ENCODE measurements at places on chromosomes 7 and 10.

DNA sequence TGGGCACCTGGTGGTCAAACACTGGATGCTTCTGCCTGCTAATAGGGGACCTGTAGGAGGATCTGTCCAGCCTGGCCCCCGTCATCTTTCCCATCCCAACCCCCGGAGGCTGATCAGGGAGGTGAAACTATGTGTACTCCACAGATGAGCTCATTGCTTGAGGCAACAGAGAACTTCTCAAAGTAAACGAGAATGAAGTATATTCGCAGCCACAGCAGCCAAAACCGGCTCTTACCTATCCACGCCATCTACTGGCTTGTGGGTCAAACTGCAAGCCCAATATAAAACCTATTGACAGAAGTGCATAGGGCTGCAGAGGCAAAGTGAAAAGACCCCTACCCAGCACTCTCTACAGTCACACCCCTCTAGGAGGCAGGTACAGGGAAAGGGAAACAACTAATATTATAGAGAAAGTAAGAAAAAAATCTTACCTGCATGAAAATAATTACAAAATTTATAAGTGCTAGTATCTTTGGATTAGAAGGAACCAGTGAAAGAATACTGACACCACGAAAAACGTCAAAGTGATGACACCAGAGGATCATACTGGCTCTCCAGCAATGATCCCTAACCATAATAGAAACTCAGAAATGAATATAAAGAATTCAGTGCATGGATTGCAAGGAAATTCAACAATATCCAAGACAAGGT lies 973.5 kb downstream of the ANKRD7 start:
- no peaks in the 10 kb centered on the region for H3K36me3 ChIP-seq
- no peaks in the 10 kb centered on the region for H3K27me3 ChIP-seq
- H3K4me1 ChIP-seq: no peaks in the 10 kb centered on the region

- no peak overlapping the region for H3K4me3 ChIP-seq
- no peak overlapping the region for H3K27ac ChIP-seq
- H3K36me3 ChIP-seq: no peaks in the 10 kb centered on the region
- no peaks in the 10 kb centered on the region for H3K4me1 ChIP-seq
- DNase-seq: no peak
- H3K27me3 ChIP-seq: no peaks in the 10 kb centered on the region
Observed at GRCh38 chr7:132937286-132937685, 144.6 kb downstream of the CHCHD3 start.

- no peaks in the 10 kb centered on the region for H3K27me3 ChIP-seq
- no peaks in the 10 kb centered on the region for H3K36me3 ChIP-seq
- H3K27ac ChIP-seq: no peak overlapping the region
- peaks cover 5% of the 10 kb centered on the region for H3K4me1 ChIP-seq
Observed at GRCh38 chr10:23448802-23449570, 10.1 kb downstream of the OTUD1 start.

DNA sequence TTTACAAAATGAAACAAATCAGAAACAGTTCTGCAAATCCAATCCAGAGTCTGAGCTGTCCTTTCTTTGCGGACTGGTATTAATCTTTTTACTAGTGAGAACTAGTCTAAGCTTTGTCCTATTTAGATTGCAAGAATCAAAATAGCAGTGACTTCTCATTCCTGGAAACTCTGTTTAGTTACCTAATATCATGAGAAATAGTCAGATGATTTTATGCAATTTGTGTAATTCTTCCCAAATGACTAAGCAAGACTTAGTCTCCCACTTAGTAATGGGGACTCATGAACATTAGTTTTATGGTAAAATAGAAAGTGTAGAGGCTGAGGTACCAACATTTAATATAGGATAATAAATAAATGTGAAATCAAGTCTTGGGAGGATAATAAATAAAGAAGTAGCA lies 341.3 kb downstream of the DNAJB9 start:
- no peak for DNase-seq
- H3K36me3 ChIP-seq: no peaks in the 10 kb centered on the region
- H3K4me1 ChIP-seq: no peaks in the 10 kb centered on the region
- H3K27me3 ChIP-seq: no peaks in the 10 kb centered on the region

GRCh38 chr7:98655611-98656010 lies 38.5 kb downstream of the NPTX2 start:
- no peaks in the 10 kb centered on the region for H3K36me3 ChIP-seq
- DNase-seq: no peak
- no peaks in the 10 kb centered on the region for H3K27me3 ChIP-seq
- no peak overlapping the region for H3K27ac ChIP-seq
- no peak overlapping the region for H3K4me3 ChIP-seq

DNA sequence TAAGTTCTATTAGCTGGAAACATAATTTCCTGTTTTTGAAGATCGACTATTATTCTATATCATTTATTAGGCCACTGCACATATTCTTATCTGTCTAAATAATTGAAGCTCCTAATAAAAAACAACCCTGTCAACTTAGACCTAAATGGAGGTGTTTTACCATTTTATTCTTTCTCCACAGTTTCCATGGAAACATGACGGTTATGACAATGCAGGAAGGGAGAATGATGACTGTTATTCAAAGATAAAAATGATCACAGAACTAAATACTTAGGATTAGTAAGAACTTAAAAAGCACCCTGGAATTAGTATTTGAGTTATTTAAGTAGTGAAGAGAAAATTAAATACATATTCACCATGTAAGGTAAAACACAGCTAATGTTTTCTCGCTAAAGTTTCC lies 119.9 kb upstream of the DKK1 start:
- no peak overlapping the region for H3K27ac ChIP-seq
- no peaks in the 10 kb centered on the region for H3K36me3 ChIP-seq
- H3K4me3 ChIP-seq: no peak overlapping the region
- no peak for DNase-seq
- no peaks in the 10 kb centered on the region for H3K27me3 ChIP-seq

DNA sequence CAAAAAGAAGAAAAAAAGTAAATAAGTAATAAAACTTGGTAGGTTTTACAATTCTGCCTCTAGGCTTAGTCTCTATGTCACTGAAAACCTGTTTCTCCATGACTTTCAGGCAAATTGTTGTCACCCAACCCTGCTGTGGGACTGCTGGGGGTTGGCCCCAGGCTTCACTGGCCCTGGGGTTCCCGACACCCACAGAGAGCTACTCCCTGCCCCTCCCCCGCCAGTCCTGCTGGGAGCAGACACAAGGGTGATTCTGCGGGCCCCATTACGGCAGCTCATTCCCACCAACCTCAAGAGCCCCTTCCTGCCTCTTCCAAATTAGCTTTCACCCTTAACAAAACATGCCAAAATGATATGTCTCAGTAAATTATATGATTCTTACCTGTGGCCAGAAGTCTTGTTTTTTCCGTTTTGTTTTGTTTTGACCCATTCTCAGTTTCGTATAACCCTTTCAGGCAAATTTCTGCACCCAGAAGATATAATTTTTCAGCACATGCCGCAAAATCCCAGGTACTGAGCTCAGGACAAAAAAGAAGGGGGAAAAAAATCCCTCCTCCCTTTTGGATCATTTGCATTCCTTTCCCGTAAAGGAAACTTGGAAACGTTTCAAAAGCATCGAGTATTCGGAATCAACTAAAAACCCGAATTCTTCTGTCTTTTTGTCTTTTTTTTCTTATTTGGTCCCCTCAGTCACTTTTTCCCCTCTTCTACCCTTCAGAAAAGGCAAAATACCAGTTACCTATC lies 27.8 kb downstream of the CHST15 start:
- peak overlapping the region; percentile 44 for H3K27ac ChIP-seq
- DNase-seq: no peak
- H3K4me3 ChIP-seq: peak overlapping the region; percentile 44
- no peaks in the 10 kb centered on the region for H3K27me3 ChIP-seq
- H3K36me3 ChIP-seq: no peaks in the 10 kb centered on the region

DNA sequence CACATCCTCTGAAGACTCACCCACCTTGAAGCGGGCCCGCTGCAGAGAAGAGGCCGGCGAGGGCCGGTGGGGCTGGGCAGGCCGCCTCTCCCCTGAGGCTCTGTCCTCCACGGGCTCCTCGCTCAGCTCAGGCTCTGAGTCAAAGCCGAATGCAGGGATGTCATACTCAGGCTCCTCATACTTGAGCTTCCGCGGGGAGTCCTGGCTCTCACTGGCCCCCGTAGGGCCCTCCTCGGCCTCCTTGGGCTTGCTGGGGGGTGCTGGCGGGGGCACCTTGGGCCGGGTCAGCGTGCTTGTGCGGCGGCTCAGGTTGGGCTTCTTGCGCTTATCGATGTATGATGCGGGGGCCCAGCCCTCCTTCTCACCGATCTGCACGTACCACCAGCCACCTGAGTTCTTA lies 109.9 kb downstream of the NEURL1 start:
- H3K27ac ChIP-seq: no peak overlapping the region
- no peak for DNase-seq
- H3K4me3 ChIP-seq: no peak overlapping the region
- H3K36me3 ChIP-seq: no peaks in the 10 kb centered on the region
- no peaks in the 10 kb centered on the region for H3K4me1 ChIP-seq
- H3K27me3 ChIP-seq: no peaks in the 10 kb centered on the region

DNA sequence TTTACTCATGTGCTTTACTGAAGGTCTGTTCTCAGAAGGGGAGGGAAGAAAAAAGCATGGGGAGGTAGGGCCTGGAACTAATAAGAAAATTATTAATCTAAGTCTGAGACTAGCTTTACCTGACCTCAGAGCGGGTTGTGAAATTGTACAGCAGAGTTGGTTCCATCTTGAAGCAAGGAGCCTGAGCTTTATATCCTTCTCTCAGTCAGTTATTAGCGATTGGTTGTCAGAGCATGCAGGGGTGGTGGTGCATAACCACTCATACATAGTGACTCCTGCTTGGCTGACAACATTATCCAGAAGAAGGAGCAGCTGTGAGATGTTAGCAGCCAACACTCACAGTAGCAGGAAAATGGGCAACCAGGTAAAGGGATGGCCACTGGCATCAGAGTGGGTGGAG lies 976.3 kb upstream of the LRRTM3 start:
- H3K4me3 ChIP-seq: no peak overlapping the region
- no peaks in the 10 kb centered on the region for H3K27me3 ChIP-seq
- DNase-seq: no peak
- H3K36me3 ChIP-seq: no peaks in the 10 kb centered on the region
- H3K27ac ChIP-seq: no peak overlapping the region

- no peak overlapping the region for H3K4me3 ChIP-seq
- no peak overlapping the region for H3K27ac ChIP-seq
- peak; percentile 30 for DNase-seq
- H3K27me3 ChIP-seq: peaks cover 14% of the 10 kb centered on the region
- H3K36me3 ChIP-seq: no peaks in the 10 kb centered on the region
- peaks cover 7% of the 10 kb centered on the region for H3K4me1 ChIP-seq
Observed at GRCh38 chr10:132836832-132837540, 51.0 kb upstream of the NKX6-2 start.

DNA sequence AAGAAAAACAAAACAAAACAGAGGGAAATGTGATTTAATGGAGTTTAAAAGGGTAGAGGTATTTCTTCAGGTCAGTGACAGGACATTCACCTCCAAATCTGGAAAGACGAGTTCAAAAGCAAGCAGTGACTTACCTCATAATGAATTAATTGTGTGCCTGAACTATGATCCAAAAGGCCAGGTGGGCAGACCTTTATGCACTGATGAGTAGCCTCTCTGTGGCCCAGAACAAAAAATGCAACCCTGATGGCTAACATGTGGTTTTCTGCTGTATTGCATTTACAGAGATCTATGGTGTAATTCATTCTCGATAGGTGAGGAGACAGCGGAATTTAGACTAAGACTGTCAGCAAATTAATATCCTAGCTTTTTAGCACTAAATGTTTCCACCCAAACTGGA lies 142.0 kb downstream of the HDAC9 start:
- no peak overlapping the region for H3K4me3 ChIP-seq
- H3K4me1 ChIP-seq: no peaks in the 10 kb centered on the region
- DNase-seq: no peak
- no peaks in the 10 kb centered on the region for H3K36me3 ChIP-seq

All from CD4-positive, alpha-beta T cell (primary cell).